ENCODE measurements at places on chromosomes 12 and 14.

DNA sequence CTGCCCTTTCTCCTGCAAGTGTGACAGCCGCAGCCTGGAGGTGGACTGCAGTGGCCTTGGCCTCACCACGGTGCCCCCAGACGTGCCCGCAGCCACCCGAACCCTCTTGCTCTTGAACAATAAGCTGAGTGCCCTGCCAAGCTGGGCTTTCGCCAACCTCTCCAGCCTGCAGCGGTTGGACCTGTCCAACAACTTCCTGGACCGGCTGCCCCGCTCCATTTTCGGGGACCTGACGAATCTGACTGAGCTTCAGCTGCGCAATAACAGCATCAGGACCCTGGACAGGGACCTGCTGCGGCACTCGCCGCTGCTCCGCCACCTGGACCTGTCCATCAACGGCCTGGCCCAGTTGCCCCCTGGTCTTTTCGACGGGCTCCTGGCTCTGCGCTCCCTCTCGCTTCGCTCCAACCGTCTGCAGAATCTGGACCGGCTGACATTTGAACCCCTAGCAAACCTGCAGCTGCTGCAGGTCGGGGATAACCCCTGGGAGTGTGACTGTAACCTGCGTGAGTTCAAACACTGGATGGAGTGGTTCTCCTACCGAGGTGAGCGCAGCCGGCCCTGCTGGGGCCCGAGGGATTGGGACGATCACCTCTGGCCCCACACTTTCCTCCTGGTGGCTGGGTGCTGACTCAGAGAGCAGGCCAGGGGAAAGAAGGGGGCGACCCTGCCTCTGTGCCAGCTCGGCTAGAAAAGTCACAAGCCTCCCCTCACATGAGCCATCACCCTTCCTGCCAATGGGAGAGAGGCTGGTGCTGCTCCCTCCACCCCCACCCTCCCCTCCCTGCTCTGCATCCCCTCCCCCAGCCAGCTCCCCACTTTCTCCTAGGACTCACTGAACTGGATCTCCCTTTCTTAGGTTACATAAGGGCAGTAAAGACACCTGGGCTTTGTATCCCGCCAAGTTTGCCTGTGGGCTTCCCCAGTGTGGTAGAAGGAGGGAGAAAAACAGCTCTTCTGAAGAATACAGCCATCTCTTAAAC lies 10.9 kb downstream of the LRTM2 start:
- peak; percentile 83 for DNase-seq

- DNase-seq: no peak
Observed at GRCh38 chr12:2287589-2287988, 234.8 kb downstream of the CACNA1C start.

DNA sequence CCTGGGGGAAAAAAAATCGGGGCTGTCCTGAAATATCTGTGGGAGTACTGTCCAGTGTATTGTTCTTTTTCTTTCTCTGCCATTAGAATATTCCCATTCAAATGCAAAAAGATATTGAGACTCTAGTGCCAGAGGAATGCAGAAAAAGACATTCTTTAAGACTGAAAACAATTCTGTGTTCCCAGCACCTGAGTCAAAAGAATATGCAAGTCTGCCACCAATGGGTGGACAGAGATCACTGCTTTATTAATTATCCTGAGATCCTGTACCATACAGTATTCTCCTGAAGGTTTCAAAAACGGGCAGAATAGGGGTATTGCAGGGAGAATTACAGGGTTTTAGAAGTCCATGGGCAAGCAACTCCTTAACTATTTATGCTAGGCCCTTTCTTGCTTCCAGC lies 361.8 kb downstream of the C12orf50 start:
- no peak for DNase-seq

DNA sequence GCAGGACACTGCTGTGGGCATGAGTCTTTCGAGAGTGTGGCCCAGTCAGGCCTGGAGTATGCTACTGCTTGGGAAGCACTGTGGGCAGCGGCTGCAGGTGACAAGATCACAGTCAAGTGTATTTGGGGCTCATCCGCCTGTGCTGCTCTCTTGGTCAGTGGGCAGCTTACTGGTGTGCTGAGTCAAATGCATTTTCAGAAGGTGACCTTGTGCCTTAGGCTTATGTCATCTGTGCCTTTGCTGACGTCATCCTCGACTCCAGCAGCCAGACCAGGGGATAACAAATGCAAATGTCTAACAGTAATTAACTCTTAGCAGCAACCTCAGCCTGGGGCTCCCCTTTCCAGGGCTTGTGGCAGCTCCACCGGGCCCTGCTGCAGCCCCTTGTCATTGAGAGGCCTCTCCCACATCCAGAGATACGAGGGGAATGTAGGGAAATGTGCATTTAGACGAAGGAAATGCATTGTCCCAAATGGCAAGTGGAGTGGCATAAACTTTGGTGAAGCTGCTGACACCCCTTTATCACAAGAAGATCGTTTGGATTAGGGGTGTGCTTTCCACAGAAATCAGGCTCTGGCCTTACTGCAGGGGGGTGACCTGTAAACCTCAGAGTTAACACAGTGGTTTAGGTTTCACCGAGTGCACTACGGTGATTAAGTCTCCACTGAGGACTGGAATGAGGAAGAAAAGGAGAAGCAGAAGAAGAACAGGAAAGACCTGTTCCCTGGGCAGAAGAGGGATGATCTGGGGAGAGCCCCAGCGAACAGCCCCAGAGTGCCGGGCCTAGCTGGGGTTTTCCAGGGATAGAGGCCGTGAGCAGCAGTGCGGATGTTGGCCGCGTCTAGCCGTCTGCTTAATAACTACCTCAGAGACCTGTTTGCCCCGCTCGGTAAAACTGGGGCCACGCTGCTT lies 39.7 kb downstream of the PSMA6 start:
- DNase-seq: no peak

DNA sequence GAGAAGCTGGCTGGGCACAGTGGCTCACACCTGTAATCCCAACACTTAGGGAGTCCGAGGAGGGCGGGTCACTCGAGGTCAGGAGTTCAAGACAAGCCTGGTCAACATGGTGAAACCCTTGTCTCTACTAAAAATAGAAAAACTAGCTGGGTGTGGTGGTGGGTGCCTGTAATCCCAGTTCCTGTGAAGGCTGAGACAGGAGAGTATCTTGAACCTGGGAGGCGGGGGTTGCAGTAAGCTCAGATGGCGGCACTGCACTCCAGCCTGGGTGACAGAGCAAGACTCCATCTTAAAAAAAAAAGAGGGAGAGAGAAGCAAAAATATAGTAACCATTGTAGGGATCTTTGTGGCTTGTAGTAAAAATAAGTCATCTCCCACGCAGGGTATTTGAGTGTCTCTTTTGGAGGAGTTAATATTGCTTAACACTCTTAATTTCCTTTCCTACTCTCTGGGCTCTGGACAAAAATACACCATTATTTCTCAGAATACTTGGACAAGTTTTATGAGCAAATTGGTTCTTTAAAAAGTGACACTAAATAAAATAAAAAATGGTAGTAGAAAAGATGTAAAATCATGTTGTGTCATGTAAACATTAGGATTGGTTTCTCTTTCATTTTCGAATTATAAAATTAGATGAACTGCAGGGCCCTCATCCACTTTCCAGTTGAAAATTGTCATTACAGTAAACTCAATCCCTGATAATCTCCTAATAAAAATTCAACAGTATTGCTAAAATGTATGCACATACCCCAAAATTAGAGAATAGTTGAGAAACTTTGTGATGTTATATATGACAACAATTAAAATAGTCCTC lies 61.1 kb upstream of the C12orf71 start:
- DNase-seq: no peak

DNA sequence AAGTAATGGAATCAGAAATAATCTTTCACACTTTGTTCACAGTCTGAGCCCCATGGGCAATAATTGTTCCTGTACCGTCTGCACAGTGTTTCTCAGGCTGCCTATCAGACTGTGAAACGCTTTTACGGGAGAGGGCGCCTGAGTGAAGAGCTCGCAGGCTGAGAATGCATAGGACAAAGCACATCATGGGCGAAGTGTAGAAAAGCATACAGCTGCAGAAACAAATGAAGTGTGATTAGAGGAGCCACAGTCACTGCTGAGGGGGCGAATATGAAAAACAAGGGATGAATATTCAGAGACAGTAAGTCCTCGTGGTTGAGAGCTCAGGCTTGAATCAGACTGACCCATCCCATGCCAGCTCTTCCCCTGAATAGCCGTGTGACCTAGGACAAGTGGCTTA lies 438.4 kb upstream of the DCN start:
- no peak for DNase-seq

- DNase-seq: no peak
Observed at GRCh38 chr12:15863984-15864383, 18.2 kb upstream of the STRAP start.

DNA sequence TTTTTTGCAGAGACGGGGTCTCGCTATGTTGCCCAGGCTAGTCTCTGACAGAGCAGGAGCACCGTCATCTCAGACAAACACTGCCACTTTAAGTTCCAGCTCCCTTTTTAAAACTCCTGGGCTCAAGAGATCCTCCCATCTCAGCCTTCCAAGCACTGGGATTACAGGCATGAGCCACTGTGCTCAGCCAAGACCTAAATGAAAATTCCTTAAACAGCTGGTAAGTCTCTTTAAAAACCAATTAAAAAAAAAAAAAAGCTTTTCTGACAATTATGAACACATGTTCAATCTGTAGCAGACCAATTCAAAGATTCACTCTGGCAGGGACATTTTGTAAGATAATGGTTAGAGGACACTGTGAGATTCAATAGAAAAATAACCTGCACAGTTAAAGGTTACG lies 77.8 kb downstream of the HECTD4 start:
- DNase-seq: no peak

GRCh38 chr14:75234173-75235115 lies 44.2 kb upstream of the FOS start:
- DNase-seq: no peak

- DNase-seq: no peak
Observed at GRCh38 chr12:58915634-58916033, 4.7 kb downstream of the LRIG3 start.

DNA sequence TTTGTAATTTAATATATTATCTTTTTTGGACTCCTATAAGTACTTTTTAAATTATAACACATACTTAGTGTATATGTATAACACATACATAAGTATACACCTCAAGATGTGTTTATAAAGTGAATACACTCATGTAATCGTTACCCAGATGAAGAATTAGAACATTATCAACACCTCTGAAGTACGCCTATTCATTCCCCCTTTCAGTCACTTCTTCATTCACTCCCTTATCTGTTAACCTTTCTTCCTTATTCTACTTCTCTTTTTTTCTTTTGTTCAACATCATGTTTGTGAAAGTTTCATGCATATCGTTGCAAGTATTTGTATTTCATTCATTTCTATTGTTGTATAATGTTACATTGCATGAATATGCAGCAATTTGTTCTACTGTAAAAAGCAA lies 98.5 kb downstream of the ARID2 start:
- no peak for DNase-seq

- DNase-seq: no peak
Observed at GRCh38 chr14:77985211-77985615, 185.0 kb upstream of the NRXN3 start.

GRCh38 chr12:75936515-75937440 lies 94.8 kb downstream of the PHLDA1 start:
- DNase-seq: no peak

- DNase-seq: no peak
Observed at GRCh38 chr12:132447731-132448462, 42.1 kb upstream of the FBRSL1 start.

DNA sequence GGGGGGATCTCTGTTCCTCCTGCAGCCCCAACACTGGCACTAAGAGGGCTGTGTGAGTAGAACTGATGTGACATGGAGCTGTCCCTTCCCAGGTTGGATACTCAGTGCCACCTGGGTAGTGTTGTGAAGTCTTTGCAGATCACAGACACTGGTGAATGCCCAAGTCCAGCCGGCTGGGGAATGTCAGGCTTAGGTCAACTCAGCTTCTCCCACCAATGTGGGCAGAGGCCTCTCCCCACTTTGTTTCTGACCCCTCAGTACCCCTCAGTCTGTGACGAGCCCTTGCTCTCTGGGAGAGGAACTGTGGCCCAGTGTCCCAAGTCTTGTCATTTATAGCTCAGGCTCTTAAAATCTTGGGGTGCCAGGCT lies 11.3 kb downstream of the SLC25A29 start:
- DNase-seq: no peak

DNA sequence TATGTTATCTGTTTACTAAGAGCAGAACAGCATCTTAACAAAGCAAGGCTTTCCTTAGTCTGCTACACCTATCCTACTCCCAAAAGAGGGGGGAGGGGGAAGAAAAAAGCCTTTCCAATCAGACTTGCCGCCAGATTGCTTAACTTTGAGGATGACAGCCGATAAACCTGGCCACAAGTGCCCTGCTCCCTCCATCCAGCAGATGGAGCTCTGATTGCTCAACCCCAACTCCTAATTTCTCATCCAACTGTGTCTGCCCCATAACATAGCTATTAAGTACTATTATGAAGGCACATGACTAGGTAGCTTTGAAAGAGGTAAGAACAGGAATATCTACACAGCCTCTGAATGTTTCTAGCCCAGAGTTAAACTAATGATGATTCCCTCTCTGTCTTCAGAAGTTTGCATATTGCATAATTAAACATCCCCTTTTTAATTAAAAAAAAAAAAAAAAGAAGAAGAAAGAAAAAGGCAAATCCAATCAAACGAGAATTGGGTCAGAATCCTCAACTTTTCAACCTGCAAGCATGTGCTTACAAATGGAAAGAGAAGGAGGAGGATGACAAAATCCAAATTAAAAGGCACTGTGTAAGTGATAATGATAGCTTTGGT lies 247.4 kb downstream of the GALC start:
- DNase-seq: peak; percentile 56

DNA sequence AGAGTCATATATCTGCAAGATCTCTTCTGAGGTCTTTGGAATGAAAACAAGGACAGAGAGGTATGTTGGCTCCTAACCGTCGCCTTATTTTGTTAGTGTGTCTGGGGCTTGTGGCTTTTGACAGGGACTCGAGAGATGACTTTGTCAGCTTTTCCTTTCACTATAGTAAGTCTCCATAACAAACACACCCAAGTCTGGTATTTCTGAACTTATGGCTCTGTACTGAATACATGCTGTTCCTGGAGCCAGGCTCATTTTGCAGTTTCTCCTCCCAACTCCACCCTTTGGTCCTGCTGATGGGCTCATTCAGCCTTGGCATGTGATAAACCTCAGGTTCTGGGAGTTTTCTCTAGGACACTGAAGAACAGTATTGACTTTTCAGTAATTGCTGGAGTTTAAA lies 27.7 kb upstream of the TMED10 start:
- DNase-seq: no peak
